Cardiac septum (tissue), 1 donor: ENCODE measurements at places on chromosomes 7 and 10. TPM values are rescaled to one million over a fixed set of nuclear protein-coding genes. Genes with fewer than 3 reads are reported as not detected.
A peak's percentile ranks its signal among the peaks of the same experiment; 100 is the strongest.

DNA sequence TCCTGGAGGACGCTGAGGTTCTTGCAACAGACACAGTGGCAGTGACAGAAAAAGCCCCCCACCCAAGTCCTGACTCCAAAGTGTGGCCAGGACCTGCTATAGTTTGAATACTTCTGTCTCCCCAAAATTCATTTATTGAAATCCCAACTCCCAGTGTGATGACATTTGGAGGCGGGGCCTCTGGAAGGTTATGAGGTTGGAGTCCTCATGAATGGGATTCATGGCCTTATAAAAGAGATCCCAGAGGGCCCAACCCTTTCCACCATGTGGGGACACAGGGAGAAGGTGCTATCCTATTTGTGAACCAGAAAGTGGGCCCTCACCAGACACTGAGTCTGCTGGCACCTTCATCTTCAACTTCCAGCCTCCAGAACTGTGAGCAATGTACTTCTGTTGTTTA is 18.3 kb downstream of the ANXA11 start:
- no peak for DNase-seq

- no peak for DNase-seq
These were observed 13.2 kb downstream of the HDAC9 start for GRCh38 chr7:18508443-18509427.

The LIPK gene
- total RNA-seq, result not detected

- no peak for DNase-seq
These were observed 52.8 kb upstream of the VWDE start for GRCh38 chr7:12456506-12456905.

The LEP gene
- 0.30 TPM for total RNA-seq

The SEC31B gene
- total RNA-seq, result 7.4 TPM

- no peak for DNase-seq
These were observed 192.6 kb downstream of the CDCA7L start for GRCh38 chr7:21753071-21753470.

The EBF3 gene
- 5.8 TPM for total RNA-seq

The CADPS2 gene
- total RNA-seq, result 6.3 TPM

The SFTPD gene
- 0.54 TPM for total RNA-seq

- peak; percentile 76 for DNase-seq
These were observed 213.9 kb downstream of the MAD1L1 start for GRCh38 chr7:2018569-2019460.

The PNLIPRP1 gene
- not detected for total RNA-seq

The CFTR gene
- 0.19 TPM for total RNA-seq

The GPR146 gene
- total RNA-seq, result 12.6 TPM

The GJC3 gene
- not detected for total RNA-seq

GRCh38 chr10:58740620-58741369 is 228.1 kb downstream of the BICC1 start:
- DNase-seq, result no peak

GRCh38 chr7:129169171-129169671 is 19.2 kb upstream of the SMO start:
- no peak for DNase-seq

The CPN1 gene
- total RNA-seq, result not detected

The PDZD7 gene
- total RNA-seq, result 0.40 TPM

The LRRD1 gene
- 0.43 TPM for total RNA-seq

DNA sequence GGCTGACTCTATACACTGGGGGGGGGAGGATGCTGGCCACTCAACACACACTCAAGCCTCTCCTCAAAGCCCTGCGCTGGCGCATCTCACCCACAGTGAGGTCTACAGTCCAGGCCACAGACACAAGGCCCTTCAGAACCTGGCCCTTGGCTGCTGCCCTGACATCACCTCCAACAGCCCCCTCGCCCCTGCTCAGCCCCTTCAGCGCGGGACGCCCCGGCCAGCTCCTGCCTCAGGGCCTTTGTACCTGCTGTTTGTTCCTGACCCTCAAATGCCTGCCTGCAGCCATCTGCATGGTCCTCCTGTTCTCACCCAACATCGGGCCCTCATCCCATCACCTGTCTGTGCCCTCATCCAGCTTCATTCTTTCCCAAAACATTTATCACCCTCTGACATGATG is 572.6 kb downstream of the DNAJB6 start:
- DNase-seq, result peak; percentile 55

The MYO1G gene
- 2.4 TPM for total RNA-seq

GRCh38 chr10:60654813-60655464 is 123.3 kb upstream of the CDK1 start:
- no peak for DNase-seq

The ZNF365 gene
- 1.2 TPM for total RNA-seq

DNA sequence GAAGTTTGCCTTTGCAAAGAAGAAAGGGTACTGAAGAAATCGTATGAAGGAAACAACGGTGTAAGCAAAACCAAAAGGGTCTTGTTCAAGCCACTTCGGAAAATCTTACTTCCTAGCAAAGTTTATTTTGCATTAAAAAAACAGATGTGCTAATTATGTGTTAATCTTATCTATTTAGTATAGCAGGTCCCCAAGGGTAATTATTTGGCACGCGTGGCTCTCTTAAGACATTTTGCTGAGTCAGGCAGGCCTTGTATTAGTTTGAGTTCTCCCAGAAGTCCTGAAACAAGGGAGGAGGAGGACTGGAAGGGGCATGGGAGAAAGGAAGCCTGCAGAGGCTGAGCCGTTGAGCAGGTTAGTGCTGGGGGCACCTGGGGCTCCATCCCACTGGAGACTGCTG is 44.9 kb downstream of the TMEM178B start:
- DNase-seq, result no peak

The SPDYE1 gene
- 0.13 TPM for total RNA-seq

DNA sequence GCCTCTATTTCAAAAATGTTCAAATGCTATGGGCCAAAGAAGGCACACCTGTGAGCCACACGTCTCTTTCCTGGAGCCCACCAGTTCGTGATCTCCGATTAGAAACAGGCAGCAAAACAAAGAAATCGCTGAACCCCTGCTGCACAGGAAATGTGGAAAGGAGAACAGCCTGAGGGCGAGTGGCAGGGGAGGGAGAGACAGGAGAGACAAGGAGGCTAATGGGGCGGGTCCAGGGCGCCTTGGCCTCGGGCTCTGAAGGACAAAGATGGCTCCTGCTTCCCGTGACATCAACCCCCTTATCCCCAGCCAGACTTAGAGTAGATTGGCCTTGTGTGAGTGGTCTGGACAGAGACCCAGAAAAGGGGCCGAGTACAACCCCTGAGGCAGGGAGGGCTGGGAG is 62.4 kb upstream of the DOCK1 start:
- DNase-seq, result no peak

- peak; percentile 81 for DNase-seq
These were observed 197.6 kb upstream of the ZNF32 start for GRCh38 chr10:43846187-43846680.

DNA sequence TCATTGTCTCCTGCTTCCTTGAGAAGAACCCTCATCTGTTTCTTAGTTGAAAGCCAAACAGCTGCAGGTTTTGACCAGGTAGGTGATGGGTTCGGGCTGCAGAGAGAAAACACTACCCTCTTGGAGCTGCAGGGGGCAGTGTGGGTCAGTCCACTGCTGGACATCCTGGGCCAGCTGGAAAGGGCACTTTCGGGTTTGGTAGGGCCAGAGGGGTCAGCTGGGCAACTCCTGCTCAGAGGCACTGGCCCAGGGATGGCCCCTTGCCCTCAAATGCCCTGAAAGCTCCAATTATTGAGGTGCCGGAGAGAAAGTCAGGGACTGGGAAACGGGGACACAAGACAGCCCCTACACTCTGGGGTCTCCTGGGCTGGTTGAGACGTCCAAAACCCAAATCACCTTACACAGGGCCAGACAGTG is 90.7 kb downstream of the MKI67 start:
- DNase-seq, result no peak

- no peak for DNase-seq
These were observed 112.0 kb downstream of the NEURL1 start for GRCh38 chr10:103605359-103606096.

DNA sequence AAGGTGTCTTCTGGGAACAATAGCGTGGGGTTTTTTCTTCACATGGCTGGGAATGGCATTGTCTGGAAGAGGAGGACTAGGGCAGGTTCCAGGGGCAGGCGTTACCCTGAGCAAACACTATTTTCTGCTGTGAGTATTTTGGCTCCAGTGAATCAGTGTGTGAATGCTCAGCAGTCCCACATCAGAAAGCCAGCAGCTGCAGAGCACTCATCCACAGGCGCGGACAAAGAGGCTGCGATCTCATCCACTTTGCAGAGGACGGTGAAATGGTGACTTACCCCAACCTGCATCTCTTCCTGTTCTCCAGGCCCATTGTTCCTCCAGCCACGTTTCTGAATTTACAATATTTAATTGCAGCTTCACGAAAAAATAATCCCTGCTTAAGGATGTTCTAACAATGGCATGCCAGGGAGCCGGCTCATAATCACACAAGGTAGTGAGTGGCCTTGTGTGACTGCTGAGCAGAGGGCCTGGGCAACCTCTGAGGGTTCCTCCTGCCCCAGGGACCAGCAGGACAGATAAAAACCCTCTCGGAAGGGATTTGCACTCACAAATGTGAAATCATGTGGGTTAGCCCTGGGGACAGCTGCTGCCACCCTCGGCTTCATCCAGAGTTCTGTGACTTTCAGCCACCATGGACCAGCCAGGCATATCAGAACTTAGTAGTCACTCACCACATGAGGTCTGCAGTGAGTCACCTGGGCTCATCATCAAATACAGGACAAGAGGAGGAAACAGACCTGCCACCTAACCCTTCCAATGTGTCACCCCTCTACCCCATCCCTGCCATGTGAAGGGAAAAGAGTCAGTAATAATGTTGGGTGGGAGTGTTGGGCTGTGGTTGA is 65.0 kb upstream of the EN2 start:
- no peak for DNase-seq
